ENCODE measurements at places on chromosomes 7 and 10.

DNA sequence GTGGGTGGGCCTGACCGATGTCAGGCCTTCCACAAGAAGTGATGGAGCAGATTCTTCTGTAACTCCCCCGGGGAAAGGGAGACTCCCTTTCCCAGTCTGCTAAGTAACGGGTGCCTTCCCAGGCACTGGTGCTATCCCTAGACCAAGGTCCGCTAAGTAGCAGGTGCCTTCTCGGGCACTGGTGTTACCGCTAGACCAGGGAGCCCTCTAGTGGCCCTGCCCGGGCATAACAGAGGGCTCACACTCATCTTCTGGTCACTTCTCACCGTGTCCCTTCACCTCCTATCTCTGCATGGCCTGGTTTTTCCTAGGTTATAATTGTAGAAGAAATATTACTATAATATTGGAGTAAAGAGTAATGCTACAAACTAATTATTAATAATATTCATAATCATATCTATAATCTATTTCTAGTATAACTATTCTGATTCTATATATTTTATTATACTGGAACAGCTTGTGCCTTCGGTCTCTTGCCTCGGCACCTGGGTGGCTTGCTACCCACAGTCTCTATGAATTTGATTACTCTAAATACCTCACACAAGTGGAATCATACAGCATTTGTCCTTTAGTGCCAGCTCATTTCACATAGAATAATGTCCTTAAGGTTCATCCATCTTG lies 1378.7 kb downstream of the XPNPEP1 start:
- DNase-seq = peak; percentile 21

DNA sequence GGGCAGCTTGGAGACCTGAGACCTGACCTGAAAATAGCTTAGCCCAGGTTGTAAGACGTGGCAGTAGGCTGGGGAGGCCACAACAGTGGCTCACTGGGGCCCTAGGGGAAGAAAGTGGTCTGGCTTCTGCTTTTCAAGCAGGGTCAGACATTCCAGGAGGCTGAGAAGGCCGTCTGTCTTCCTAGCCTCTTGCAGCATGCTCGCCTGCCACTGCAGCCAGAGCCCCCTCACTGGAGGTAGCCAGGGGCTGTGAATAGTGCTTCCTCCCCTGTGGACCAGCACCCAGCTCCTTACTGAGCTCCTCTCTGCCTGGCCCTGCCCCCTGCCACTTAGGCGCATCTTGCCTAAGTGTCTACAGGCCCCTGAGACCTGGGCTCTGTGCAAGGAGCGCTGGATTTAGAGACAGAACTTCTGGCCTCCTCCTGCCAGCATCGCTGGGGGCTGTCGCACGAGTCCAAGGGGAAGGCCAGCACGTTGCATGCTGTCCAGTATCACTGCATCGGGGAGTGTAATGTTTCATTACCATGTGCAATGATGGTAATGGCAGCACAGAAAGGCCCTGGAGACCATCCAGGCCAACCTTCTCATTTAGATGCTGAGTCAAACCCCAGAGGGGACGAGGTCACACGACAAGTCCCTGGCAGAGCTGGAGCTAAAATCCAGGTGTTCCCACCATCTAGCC lies 12.7 kb downstream of the ZMIZ1 start:
- DNase-seq = no peak

GRCh38 chr7:121689749-121690148 lies 183.2 kb upstream of the PTPRZ1 start:
- no peak for DNase-seq

- DNase-seq = no peak
These were observed 108.0 kb downstream of the MKX start for GRCh38 chr10:27637601-27638000.

- DNase-seq = no peak
These were observed 11.9 kb downstream of the NRAP start for GRCh38 chr10:113651898-113652297.

DNA sequence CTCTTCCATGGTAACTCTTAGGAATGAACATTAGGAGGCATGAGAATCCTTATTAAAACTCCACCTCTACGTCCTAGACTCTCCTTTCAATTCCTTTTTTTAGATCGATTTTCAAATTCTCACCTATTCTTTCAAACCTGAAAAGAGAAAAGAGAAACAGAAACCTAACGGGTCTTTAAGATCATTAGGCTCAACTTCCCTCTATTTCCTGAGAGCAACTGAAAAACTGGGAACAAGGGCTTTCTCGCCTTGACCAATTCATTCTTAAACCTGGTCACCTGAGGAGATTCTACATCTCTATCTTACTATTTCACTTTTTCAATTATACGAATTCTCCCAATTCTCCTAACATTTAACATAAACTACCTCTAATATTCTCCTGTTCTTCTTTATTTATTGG lies 2.8 kb downstream of the TFEC start:
- no peak for DNase-seq
